ENCODE measurements at places on chromosomes 16 and 17.

GRCh38 chr16:8899709-8900317, 17.7 kb downstream of the LITAFD start:
- DNase-seq = no peak

DNA sequence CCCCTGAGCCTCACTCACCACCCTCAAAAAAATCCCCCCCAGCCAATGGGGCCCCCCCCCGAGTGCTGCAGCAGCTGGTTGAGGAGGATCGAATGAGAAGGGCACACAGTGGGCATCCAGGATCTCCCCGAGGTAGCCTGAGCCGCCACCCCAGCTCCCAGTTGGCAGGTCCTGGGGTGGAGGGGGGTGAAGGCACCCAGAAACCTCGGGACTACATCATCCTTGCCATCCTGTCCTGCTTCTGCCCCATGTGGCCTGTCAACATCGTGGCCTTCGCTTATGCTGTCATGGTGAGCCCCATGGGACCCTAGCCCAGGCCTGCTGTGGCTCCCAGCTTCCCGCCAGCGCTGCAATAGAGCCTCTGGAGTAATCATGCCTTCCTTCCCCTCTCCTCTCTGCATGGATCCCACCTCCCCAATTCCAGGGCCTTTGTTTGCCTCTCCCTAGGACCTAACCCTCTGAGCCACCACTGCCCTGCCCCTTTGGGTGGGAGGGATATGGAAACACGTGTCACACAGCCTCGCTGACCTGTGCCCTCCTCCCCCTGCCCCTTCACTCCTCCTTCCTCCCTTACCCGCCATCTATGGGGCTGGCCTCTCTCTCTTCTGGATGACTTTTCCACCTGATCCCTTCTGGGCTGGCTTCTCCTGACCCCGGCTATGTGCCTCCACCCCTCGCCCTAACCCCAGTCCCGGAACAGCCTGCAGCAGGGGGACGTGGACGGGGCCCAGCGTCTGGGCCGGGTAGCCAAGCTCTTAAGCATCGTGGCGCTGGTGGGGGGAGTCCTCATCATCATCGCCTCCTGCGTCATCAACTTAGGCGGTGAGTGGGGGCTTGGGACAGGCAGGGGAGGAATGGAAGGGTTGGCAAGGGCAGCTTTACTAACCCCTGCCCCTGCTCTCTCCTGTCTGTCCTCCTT, 1.9 kb downstream of the PRRT2 start:
- DNase-seq = no peak

DNA sequence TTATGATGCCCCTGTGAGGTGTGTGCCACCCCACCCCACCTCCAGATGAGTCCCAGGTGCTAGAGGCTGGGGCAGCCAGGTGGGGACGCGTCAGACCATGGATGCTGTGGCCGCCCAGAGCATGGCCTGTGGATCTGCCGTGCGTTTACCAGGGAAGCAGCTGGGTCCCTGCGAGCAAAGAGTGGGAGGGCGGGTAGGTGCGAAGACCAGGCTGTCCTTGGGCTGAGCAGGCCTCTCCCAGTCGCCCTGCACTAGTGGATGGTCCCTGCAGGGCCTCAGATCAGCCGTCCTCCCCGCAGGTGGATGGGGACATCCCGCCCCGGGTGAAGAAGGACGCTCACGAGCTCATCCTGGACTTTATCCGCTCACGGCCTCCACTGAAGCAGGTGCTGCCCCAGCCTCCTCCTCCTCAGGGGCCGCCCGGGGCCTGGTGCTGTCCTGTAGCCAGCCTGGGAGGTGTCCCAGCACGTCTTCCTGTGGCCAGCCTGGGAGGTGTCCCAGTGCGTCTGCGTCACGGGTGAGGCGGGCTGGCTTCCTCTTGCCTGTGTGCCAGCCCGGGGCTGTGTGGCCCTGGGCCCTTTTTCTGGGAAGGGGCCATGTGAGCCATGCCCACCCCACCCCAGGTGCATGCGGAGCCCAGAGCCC, 18.0 kb upstream of the TCF25 start:
- no peak for DNase-seq

- no peak for DNase-seq
Measured at GRCh38 chr16:50519001-50519400, 29.2 kb upstream of the NKD1 start.

GRCh38 chr16:77696149-77696548, 26.2 kb upstream of the NUDT7 start:
- no peak for DNase-seq

- DNase-seq = no peak
Measured at GRCh38 chr17:66952031-66952524, 12.4 kb upstream of the CACNG4 start.

Data from T-helper 2 cell treated with Interferon-gamma antibody and Interleukin-4, amounts not matched to agents 5 μg/mL and 100 μg/mL, for 36 hours (primary cell).